ENCODE measurements at places on chromosomes 12 and 14. TPM values are rescaled to one million over a fixed set of nuclear protein-coding genes. Genes with fewer than 3 reads are reported as not detected.

The LRP1-AS gene
- not detected for polyA plus RNA-seq

The SERPINA12 gene
- not detected for polyA plus RNA-seq

The IFI27 gene
- polyA plus RNA-seq: 42.4 TPM

The SYCP3 gene
- not detected for polyA plus RNA-seq

The IL23A gene
- polyA plus RNA-seq: not detected

The GLIPR1L1 gene
- not detected for polyA plus RNA-seq

The C14orf39 gene
- polyA plus RNA-seq: not detected

The COL2A1 gene
- polyA plus RNA-seq: not detected

The KERA gene
- polyA plus RNA-seq: not detected

The SIVA1 gene
- 219 TPM for polyA plus RNA-seq

The OSBPL8 gene
- polyA plus RNA-seq: 17.5 TPM

The SMIM41 gene
- polyA plus RNA-seq: not detected

The SCARB1 gene
- polyA plus RNA-seq: 8.9 TPM
